Suprapubic skin (tissue), 4 donors: ENCODE measurements at places on chromosomes 6 and 20.
A peak's percentile ranks its signal among the peaks of the same experiment; 100 is the strongest.

DNA sequence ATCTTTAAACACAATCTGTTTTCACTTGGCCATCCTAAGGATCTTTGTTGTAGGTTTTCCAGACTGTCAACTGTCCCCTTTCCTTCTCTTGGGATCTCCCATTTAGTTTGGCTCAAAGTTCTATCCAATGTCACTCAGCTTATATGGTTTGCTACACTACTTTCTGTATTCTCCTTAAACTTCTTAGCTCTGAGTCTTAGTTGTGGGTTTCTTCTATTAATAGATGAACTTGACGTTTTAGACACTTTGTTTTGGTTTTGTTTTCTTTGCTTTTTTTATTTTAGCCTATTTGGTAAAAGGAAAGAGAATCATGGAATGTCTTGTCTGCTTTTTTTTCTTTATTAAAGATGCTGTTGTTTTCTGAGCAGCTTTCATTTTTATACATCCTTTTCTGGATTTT lies 11.4 kb downstream of the RMND1 start:
- no peak for DNase-seq

GRCh38 chr6:90072935-90073464 lies 178.7 kb downstream of the GJA10 start:
- no peak for DNase-seq

- no peak for DNase-seq
Observed at GRCh38 chr6:128036808-128037570, 136.1 kb upstream of the THEMIS start.

- no peak for DNase-seq
Observed at GRCh38 chr6:41306187-41306854, 19.8 kb upstream of the TREM1 start.

DNA sequence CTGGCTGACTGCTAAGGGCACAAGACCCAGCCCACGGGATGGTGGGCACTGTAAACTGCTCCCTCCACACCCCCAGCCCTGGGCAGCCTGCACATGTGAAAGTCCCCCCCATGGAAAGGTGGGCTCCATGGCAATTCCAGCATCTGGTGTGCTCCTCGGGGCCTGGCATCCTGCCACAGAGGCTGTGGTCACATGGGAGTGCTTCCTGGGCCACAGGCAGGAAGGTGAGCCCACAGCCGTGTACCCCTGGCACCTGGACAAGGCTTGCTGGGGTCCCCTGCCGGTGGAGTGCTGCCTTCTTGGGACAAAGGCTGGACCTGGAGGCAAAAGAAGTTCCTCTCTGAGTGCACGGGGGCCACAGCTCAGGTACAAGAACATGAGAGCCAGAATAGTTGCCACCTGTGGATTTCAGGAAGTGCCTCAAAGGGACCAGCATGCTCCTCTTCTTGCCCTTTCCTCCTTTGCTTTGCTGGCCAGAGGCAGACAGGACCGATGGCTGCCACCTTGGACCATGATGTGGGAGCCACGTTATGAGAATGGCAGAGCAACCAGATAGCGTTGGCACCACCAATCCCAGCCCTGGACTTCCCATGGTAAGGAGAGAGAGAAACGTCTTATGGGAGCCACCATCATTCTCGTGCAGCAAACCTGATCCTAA lies 120.2 kb upstream of the MLN start:
- DNase-seq, result no peak

DNA sequence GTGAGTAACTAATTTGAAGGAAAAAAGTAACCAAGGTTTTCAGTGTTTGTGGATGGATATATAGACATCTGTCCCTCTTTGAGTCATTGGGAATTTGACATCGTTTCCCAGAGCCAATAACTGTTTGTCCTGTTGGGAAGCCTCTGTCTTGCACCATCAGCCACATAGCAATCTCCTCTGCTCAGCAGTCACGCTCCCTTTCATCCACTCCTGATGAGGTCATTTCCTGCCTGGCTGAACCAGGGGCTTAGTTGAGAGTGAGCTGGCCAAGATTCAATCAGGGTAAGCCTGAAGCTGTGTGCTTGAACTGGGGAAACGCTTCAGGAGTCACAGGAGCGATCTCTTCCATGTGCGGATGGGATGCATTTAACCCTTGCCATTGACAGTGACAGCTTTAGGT lies 121.5 kb upstream of the FOXQ1 start:
- DNase-seq, result no peak

GRCh38 chr6:30185846-30186484 lies 22.6 kb downstream of the TRIM15 start:
- DNase-seq, result no peak

- DNase-seq, result no peak
Observed at GRCh38 chr6:95723638-95724037, 146.3 kb downstream of the MANEA start.

DNA sequence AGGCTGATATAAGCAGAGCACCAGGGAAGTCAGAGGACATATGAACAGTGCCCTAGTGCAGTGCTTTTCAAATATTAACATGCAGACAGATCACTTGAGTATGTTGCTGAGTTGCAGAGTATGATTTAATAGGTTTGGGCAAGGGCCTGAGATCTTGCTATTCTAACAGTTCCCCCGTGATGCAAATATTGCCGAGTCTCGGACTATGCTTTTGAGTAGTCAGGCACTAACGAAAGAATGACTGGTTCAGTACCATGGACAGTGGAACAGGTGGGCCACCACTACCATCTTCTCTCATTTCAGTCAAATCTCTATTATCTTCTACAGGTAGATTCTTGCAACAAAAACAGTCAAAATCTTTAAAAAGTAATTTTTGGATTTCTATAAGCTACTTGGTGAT lies 3.7 kb upstream of the TMEM200A start:
- no peak for DNase-seq

DNA sequence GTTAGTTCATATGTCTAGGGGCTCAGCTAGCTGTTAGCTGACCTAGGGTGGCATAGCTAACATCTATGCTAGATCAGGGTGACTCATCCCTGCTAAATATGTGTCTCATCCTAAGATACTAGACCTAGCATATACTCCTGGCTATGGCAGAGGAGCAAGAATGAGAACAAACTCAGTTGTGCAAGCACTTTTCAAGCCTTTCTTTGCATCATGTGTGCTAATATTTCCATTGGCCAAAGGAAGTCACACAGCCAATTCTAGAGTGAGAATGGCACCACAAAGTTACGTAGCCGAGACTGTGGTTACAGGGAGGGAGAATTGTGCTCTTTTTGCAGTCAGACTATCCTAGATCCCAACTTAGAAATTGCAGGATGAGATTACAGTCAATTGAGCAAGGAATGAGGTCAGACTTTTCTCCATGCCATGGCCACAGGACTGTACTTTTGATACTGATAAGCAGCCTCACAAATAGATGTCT lies 78.7 kb downstream of the PLCB4 start:
- DNase-seq, result no peak

DNA sequence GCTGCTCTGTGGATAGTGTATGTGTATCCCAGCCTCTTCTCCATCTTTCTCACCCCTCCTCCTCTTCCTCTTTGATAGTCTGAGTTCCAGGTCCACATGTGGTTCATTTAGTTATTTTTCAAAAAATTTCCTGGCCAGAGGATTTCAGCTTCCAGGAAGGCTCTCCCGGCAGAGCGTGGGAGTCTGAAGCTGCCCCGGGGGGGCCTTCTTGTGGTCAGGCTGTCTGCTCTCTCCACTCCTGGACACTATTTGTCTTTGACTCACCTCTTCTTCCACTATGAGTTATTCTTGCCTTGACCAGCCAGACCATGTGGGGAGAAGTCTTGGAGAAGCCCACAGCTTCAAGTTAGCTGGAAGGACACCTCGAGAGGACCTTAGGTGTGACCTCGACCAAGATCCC lies 258.8 kb downstream of the CDC5L start:
- no peak for DNase-seq

- DNase-seq, result no peak
Observed at GRCh38 chr20:56069016-56069415, 63.7 kb upstream of the CBLN4 start.

DNA sequence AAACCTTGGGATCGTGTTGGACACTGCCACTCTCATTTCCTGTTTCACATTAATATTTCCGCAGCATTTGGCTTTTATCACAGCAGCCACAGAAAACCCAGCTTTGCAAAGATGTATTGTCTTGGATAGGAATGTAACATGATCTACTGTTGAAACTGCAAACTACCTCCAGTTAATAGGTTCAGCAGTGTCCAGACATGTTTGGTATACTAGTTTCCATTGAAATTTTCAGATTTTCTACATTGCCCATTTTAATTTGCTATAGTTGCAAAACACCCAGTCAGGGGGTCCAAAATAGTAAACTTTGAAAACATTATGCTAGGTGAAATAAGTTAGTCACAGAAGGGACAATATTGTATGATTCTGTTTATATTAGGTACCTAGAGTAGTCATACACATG lies 3.3 kb downstream of the ANKRD6 start:
- no peak for DNase-seq

DNA sequence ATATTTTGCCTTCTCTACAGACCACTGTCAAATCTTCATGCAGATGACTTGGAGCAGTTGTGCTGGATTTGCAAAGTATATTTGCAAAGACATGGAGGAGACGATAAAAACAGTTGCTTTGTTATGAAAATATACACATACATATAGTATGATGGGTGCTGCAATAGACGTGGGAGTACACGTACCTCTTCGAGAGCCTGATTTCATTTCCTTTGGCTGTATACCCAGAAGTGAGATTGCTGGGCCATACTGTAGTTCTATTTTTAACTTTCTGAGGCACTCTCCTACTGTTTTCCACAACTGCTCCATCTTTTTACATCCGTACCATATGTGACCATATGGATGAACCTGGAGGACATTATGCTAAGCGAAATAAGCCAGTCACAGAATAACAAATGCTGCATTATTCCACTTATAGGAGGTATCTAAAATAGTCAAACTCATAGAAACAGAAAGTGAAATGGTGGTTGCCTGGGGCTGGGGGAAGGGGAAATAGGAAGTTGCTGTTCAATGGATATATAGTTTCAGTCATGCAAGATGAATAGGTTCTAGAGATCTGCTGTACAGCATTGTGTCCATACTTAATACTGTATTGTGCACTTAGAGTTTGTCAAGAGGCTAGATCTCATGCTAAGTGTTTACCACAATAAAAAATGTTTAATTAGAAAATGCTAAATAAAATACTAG lies 223.8 kb downstream of the HAO1 start:
- no peak for DNase-seq

- no peak for DNase-seq
Observed at GRCh38 chr6:83510791-83511190, 1.5 kb upstream of the PRSS35 start.

DNA sequence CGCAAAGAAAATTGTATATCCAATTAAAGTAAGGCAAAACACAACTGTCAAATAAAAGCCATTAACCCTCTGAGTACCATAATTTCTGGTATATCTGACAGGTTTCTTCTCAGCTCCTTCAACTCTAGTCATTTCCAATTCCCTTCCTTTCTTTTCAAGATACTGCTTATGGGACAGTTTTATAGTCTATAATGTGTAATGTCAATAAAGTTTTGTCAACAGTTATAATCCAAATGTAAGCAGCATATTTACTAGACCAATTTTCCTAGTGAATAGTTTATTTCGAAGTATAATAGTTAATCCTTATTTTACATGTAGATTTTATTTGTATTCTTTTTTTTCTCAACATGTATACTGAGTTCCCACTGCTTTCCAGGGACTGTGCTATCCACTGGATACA lies 1081.8 kb downstream of the EPHA7 start:
- DNase-seq, result no peak

GRCh38 chr20:52420805-52421204 lies 229.2 kb upstream of the ZFP64 start:
- no peak for DNase-seq

DNA sequence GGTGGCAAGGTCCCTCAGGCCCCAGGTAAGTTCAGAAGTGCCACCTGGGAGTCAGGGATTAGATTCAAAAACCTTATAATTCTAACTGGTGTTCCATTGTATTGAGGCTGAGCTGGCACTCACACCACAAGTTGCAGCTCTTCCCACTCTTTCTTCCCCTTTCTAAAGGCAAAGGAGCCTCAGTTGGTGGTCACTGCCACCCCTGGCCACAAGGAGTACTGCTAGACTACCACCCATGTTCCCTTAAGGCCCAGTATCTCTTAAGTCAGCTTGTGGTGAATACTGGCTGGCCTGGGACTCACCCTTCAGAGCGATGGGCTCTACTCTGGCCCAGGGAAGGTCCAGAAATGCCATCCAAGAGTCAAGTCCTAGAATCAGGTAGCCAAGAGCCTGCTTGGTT lies 421.1 kb upstream of the KHDRBS2 start:
- no peak for DNase-seq

- DNase-seq, result no peak
Observed at GRCh38 chr20:44648068-44648467, 3.4 kb downstream of the ADA start.

- no peak for DNase-seq
Observed at GRCh38 chr6:89503641-89504040, 70.7 kb downstream of the ANKRD6 start.

GRCh38 chr6:13367396-13367795 lies 39.1 kb upstream of the TBC1D7 start:
- no peak for DNase-seq

- DNase-seq, result peak; percentile 81
Observed at GRCh38 chr20:31496761-31497295, 17.4 kb upstream of the HM13 start.

- no peak for DNase-seq
Observed at GRCh38 chr6:28643017-28643740, 117.5 kb downstream of the GPX5 start.

- DNase-seq, result no peak
Observed at GRCh38 chr20:14360416-14360815, 23.0 kb upstream of the FLRT3 start.

DNA sequence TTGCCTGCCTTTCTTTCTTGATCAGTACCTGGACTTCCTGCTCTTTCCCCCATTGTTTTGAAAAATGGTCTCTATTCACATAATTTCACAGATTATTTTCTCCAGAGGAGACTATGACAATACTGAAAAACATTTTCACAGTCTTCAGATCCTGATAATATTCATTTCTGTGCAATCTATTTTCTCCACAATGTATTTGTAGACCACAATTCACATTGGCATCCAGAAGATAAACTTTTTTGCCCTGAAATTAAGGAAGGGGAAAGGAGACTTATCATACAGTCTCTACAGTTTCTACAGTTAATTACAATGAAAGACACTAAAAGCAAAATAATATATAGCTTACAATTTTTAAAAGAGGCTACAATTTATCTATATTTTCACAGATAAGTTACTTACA lies 18.4 kb downstream of the LCA5 start:
- no peak for DNase-seq

DNA sequence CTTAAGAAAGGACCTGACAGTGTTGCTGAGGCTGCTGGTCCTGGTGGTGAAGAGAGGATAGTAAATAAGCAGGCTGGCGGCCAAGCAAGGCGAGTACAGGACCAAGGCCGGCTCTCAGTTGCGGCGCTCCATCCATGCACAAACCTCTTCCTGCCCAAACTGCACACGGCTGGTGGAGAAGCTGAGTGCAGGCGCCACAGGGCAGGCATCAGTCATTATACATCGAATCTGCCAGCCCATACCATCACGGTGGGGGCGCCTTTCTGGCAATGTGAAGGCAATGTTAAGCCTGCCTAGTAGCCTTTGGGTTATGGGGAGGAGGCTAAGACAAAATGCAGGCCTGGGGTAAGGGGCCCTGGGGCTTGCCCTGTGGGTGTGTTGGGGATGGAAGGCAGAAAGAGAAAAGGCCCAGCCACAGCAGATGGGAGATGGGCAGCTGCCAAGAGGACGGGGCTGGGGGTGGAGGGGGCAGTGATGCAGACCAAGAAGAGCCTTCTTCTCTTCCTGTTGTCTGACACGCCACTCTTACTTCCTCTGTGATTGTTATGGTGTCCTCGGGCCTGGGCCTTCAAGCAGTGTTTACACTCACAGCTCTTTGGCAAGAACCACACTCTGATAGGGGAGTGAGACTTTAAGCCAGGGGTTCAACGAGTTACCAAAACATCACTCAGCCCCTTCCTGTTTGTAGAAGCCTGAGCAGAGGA lies 20.3 kb upstream of the KCNK16 start:
- DNase-seq, result no peak

- no peak for DNase-seq
Observed at GRCh38 chr6:167744681-167745669, 81.7 kb upstream of the AFDN start.
